Vein endothelial cell (primary cell): ENCODE measurements at places on chromosomes 7 and 10. TPM values are rescaled to one million over a fixed set of nuclear protein-coding genes. Genes with fewer than 3 reads are reported as not detected.

LBX1 gene
- not detected in 2 replicates for total RNA-seq

PPP1R17 gene
- total RNA-seq = not detected in 2 replicates

ZNF37A gene
- 8.8 and 13.2 TPM in 2 replicates for total RNA-seq

MCM10 gene
- 5.6 and 18.0 TPM in 2 replicates for total RNA-seq

PRKCQ gene
- under 0.01 TPM in 1 of 2 replicates, not detected in the other for total RNA-seq

CEP55 gene
- 18.9 and 39.1 TPM in 2 replicates for total RNA-seq

ZWINT gene
- total RNA-seq = 24.5 and 40.1 TPM in 2 replicates
